ENCODE measurements at places on chromosomes 7 and 10. TPM values are rescaled to one million over a fixed set of nuclear protein-coding genes. Genes with fewer than 3 reads are reported as not detected.
A peak's percentile ranks its signal among the peaks of the same experiment; 100 is the strongest.

GRCh38 chr7:94047956-94048355 is 43.8 kb upstream of the BET1 start:
- DNase-seq, result no peak

DNA sequence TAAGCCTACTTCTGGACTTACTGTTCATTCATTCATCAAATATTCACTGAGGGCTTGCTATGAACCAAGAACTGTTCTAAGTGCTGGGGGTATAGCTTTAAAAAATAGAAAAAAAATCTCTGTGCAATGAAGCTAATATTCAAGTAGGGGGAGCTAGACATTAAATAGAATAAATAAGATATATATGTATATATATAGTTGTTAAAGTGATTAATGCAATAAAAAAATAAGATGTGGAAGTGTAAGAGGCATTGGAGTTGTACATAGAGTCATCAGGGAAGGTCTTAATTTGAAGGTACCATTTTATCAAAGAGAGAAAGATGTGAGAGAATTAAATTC is 181.2 kb upstream of the AGR3 start:
- DNase-seq, result no peak

GRCh38 chr10:110410329-110411046 is 87.2 kb upstream of the DUSP5 start:
- peak; percentile 66 for DNase-seq

DNA sequence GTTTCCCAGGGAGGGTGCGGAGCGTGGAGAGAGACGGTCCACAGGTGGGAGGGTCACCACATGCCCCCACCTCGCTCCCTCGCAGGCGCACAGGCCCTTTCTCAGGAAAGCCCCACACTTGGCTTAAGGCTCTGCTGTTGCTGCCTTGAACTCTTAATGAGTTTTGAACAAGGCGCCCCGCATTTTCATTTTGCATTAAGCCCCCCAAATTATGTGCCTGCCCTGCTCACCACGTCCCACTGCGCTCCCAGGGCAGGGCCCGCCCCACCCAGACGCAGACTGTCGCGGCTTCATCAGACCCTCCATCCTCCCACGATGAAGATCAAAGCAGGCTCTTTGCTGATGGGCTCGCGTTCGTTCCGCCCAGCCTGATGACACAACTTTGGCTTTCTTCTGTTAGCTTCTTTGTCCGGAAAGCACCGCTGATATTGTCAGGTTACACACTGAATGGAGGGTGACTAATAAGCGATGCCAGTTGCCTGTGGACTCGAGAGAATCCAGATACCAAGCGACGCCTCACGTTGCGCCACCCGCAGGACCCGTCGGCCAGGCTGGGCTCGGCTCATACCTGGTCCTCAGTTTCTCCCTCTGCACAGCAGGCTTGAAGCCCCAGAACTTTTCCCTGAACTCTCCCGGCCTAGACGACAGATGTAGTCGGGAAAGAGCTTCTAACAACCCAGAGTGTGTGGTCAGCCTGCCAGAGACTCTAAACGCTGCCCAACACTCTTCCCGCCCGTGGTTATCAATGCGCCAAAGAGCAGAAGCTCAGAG is 9.5 kb downstream of the CALML3 start:
- DNase-seq, result no peak

DNA sequence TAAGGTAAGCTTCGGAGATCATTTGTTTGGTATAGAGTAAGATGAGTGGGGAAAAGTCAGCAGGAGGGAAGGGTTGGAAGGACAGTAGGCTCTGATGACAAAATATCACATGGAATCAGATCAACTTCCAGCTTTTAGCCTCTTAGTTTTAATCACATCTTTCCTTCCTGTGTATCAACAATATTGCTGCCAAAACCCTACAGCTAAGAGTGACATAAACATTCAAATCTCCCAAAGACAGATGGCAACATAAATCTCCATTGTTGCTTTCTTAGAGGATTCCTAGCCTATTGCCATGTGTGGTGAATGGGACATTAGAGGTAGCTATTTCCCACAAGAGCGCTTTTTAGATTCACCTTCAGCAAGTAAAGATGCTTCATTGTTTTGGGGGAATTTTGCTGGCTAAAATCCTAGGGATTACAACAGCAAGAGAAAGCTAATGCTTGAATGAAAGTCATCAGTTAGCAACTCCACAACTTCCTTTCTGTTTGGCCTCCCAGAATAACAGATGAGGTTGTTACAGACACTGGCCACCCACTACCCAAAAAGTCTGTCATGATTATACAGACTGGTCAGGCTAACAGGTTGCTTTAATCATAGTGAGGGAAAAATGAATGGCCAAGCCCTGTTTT is 35.2 kb upstream of the FZD1 start:
- DNase-seq, result no peak

- no peak for DNase-seq
Measured at GRCh38 chr7:140688341-140688740, 8.2 kb upstream of the NDUFB2 start.

- DNase-seq, result no peak
Measured at GRCh38 chr7:94969434-94970084, 62.2 kb downstream of the PPP1R9A start.

GRCh38 chr7:117872561-117873309 is 506 bp downstream of the CTTNBP2 start:
- peak; percentile 38 for DNase-seq

DNA sequence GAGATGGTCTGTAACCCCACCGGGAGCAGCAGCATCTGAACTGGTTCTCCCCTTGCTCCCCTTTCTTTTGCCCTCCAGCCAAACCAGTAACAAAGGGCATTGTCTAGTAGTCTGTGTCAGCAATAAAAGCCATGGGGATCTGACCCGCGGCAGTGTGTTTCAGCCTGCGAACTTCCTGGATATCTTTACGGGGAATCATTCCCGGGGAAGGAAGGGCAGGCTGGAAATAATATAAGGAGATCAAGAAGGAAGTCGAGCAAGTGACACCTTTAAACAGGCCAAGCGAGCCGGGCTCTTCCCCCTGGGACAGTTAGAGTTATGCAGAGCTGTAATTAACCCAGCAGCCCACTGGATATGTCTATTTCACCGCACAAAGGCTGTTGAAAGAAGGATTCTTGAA is 661.2 kb upstream of the GALNT17 start:
- no peak for DNase-seq

DNA sequence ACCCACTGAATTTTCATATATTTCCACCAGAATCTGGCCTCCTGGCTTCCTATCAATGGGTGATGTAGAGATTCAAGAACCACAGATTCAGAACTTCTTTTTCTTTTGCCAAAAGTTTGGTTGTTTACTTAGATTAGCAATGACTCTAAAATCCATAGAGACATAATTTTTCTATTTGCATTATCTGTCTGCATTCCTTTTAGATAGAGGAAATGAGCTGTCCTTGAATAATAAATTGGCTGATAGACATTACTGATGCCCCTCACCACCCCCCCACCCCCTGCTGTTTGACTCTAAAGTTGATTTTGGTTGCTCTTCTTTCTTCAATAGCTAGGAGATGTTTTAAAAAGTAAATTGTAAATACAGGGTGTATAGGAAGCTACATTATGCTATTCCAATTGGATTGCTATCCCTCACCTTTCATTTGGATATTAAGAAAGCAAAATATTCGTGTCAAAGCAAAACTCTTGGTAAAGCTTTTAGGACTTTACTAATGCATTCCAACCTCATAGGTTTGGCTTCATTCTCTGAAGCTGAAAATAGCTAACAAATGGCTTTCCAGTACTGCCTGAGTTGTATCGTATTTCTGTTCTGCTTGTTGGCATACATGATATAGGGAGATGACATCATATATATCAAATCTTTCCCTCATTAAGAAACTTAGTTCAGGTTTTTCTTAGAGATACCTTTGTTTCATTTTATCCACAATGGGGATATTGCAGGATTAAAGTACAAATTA is 606.0 kb downstream of the ARL4A start:
- DNase-seq, result no peak

GRCh38 chr7:142960955-142961512 is 1.1 kb downstream of the KEL start:
- DNase-seq, result no peak

DNA sequence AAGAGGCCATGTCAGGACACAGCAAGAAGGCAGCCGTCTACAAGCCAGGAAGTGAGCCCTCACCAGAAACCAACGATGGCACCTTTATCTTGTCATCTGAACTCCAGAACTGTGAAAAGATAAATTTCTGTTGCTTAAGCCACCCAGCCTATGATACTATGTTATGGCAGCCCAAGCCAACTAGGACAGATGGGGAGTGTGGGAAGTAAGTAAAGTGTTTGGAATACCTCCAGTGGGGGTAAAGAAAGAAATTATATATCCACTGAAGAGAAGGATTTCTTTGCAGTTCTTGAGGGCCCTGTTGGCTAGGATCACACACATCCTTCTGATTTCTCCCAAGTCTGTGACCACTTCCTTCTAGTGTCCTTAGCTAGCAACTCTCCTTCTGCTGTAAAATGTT is 384.4 kb downstream of the TNS3 start:
- DNase-seq, result no peak

- DNase-seq, result no peak
Measured at GRCh38 chr7:50799873-50800272, 17.2 kb upstream of the GRB10 start.

TMEM60 gene
- total RNA-seq, result 11.3 TPM

MSS51 gene
- total RNA-seq, result 2.3 TPM

OR9A2 gene
- total RNA-seq, result not detected

PLEKHA8 gene
- 5.3 TPM for total RNA-seq

PRKAG2 gene
- 253 TPM for total RNA-seq

NEUROD6 gene
- total RNA-seq, result not detected

SAMD9L gene
- total RNA-seq, result 9.1 TPM

All from left cardiac atrium (tissue), 4 donors.